ENCODE measurements at places on chromosomes 1 and 21. TPM values are rescaled to one million over a fixed set of nuclear protein-coding genes. Genes with fewer than 3 reads are reported as not detected.
A peak's percentile ranks its signal among the peaks of the same experiment; 100 is the strongest.

Gene LCE1D
- not detected for polyA plus RNA-seq

Gene ATP6V1G3
- polyA plus RNA-seq = not detected

Gene ABCA4
- polyA plus RNA-seq = 0.08 TPM

Gene SH2D1B
- 0.11 TPM for polyA plus RNA-seq

Gene NES
- polyA plus RNA-seq = 59.7 TPM

Gene SAMD11
- polyA plus RNA-seq = 1.3 TPM

Gene MARCKSL1
- 29.8 TPM for polyA plus RNA-seq

Gene TPM3
- 163 TPM for polyA plus RNA-seq

Gene MTARC1
- polyA plus RNA-seq = 3.7 TPM

Gene FDPS
- polyA plus RNA-seq = 67.0 TPM

Gene VWA5B1
- 0.04 TPM for polyA plus RNA-seq

Gene C1QB
- polyA plus RNA-seq = 25.9 TPM

DNA sequence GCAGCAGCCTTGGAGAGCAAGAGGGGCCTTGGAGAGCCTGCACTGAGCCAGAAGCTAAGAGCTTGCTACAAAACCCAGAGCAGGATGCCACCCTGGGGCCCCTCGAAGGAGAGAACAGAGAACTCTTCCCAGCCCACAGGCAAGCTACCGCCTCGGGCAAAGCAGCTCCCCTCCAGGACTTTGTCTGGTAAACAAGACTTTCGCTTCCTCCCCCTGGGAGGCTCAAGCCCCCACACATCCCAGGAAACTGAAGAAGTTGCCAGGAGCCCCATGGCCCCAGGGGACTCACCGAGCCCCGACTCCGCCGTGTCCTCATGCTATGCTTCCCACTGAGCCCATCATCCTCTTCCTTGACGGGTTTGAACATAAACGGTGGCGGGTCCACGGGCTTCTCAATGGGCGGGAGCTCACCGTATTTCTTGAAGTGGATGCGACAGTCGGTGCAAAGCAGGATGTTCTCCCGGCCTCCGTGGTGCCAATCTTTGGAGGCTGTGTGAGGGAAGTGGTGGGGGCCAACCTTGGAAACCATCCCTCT, 45.9 kb downstream of the SLC45A1 start:
- peaks cover 79% of the 10 kb centered on the region for H3K36me3 ChIP-seq
- peak overlapping the region; percentile 1 for H3K4me3 ChIP-seq
- H3K27ac ChIP-seq = peak overlapping the region; percentile 57
- H3K4me1 ChIP-seq = peaks cover 4% of the 10 kb centered on the region
- no peaks in the 10 kb centered on the region for H3K27me3 ChIP-seq
- DNase-seq = no peak

- no peak overlapping the region for H3K4me3 ChIP-seq
- no peak for DNase-seq
- no peaks in the 10 kb centered on the region for H3K27me3 ChIP-seq
- H3K4me1 ChIP-seq = peaks cover 7% of the 10 kb centered on the region
- no peak overlapping the region for H3K27ac ChIP-seq
- H3K36me3 ChIP-seq = no peaks in the 10 kb centered on the region
Measured at GRCh38 chr1:50172299-50172698, 63.6 kb downstream of the ELAVL4 start.

DNA sequence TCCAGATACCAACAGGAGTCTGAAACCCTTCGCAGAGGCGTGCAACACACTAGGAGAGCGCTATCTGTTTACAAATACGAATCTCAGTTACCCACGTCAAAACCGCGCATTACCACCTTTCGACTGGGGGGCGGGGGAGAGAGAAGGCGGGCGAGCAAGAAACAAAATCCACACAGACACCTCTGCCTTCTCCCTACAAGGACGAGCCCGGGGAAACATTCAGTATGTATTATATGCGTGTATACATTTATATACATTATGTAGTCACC, 722 bp downstream of the TUT4 start:
- H3K4me1 ChIP-seq = peaks cover 24% of the 10 kb centered on the region
- H3K27ac ChIP-seq = peak overlapping the region; percentile 84
- peak overlapping the region; percentile 94 for H3K4me3 ChIP-seq
- no peaks in the 10 kb centered on the region for H3K36me3 ChIP-seq

DNA sequence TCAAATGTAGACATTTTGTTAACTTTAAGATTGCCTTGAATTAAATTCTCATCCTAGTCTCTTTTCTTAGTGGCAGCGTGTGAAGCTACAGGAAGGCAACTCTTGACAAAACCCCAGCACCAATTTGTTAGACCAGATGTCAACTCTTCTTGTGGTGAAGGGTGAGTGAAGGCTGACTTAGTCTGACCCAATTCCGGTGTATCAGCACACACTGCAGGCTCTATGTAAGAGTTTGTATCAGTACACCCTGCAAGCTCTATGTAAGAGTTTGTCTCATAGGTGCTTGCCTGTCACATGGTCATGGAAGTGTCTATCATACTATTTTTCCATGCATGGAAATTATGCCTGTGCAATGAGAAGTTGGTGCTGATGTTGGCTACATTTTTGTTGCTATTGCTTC, 16.8 kb downstream of the CR2 start:
- no peaks in the 10 kb centered on the region for H3K4me1 ChIP-seq
- no peak overlapping the region for H3K27ac ChIP-seq
- no peaks in the 10 kb centered on the region for H3K36me3 ChIP-seq
- no peaks in the 10 kb centered on the region for H3K27me3 ChIP-seq

GRCh38 chr1:199002661-199003060, 363.8 kb downstream of the PTPRC start:
- H3K4me3 ChIP-seq = no peak overlapping the region
- H3K27me3 ChIP-seq = no peaks in the 10 kb centered on the region
- H3K4me1 ChIP-seq = no peaks in the 10 kb centered on the region
- DNase-seq = no peak
- no peak overlapping the region for H3K27ac ChIP-seq

GRCh38 chr1:42783092-42783491, 1.7 kb upstream of the TMEM269 start:
- H3K36me3 ChIP-seq = peaks cover 37% of the 10 kb centered on the region
- no peak for DNase-seq
- no peaks in the 10 kb centered on the region for H3K27me3 ChIP-seq
- H3K27ac ChIP-seq = no peak overlapping the region
- H3K4me3 ChIP-seq = no peak overlapping the region
- H3K4me1 ChIP-seq = no peaks in the 10 kb centered on the region

- H3K27ac ChIP-seq = peak overlapping the region; percentile 34
- H3K4me1 ChIP-seq = peaks cover 3% of the 10 kb centered on the region
- H3K36me3 ChIP-seq = no peaks in the 10 kb centered on the region
- H3K27me3 ChIP-seq = no peaks in the 10 kb centered on the region
- no peak for DNase-seq
Measured at GRCh38 chr1:25914074-25914995, 8.1 kb upstream of the STMN1 start.

GRCh38 chr1:241624935-241625334, 15.2 kb downstream of the CHML start:
- no peak for DNase-seq
- H3K27ac ChIP-seq = no peak overlapping the region
- no peaks in the 10 kb centered on the region for H3K4me1 ChIP-seq
- H3K27me3 ChIP-seq = no peaks in the 10 kb centered on the region

- no peaks in the 10 kb centered on the region for H3K27me3 ChIP-seq
- no peak overlapping the region for H3K27ac ChIP-seq
- H3K4me1 ChIP-seq = no peaks in the 10 kb centered on the region
- H3K36me3 ChIP-seq = no peaks in the 10 kb centered on the region
Measured at GRCh38 chr1:243977094-243977493, 74.0 kb upstream of the ZBTB18 start.

- no peak for DNase-seq
- no peaks in the 10 kb centered on the region for H3K27me3 ChIP-seq
- H3K4me1 ChIP-seq = peaks cover 13% of the 10 kb centered on the region
- no peak overlapping the region for H3K27ac ChIP-seq
- no peak overlapping the region for H3K4me3 ChIP-seq
- no peaks in the 10 kb centered on the region for H3K36me3 ChIP-seq
Measured at GRCh38 chr1:165823552-165824268, 3.7 kb upstream of the UCK2 start.

- no peak for DNase-seq
- H3K36me3 ChIP-seq = peaks cover 99% of the 10 kb centered on the region
- no peak overlapping the region for H3K4me3 ChIP-seq
- no peaks in the 10 kb centered on the region for H3K27me3 ChIP-seq
- H3K27ac ChIP-seq = no peak overlapping the region
- H3K4me1 ChIP-seq = peaks cover 50% of the 10 kb centered on the region
Measured at GRCh38 chr21:46554431-46555224, 50.3 kb downstream of the S100B start.

- peaks cover 36% of the 10 kb centered on the region for H3K36me3 ChIP-seq
- DNase-seq = no peak
- no peak overlapping the region for H3K4me3 ChIP-seq
Measured at GRCh38 chr1:223715604-223716172, 3.3 kb downstream of the CAPN2 start.

DNA sequence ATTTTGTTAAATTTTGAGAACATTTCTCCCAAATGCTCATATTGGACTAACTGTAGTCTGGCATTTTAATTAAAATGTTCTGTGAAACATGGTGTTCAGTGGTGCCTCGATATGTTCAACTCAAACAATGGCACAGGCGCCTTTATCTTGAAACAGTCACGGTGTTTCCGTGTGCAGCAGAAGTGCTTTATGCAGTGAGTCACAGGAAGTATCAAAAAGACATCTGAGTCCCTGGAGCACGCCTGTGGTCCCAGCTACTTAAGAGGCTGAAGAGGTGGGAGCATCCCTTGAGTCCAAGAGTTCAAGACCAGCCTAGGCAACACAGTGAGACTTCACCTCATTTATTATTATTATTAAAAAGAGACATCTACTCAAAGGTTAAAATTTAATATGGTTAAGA, 52.2 kb downstream of the GREM2 start:
- H3K27ac ChIP-seq = no peak overlapping the region
- no peaks in the 10 kb centered on the region for H3K4me1 ChIP-seq
- H3K4me3 ChIP-seq = no peak overlapping the region
- no peaks in the 10 kb centered on the region for H3K36me3 ChIP-seq
- no peak for DNase-seq

GRCh38 chr1:40984066-40984465, 4.6 kb downstream of the CTPS1 start:
- H3K36me3 ChIP-seq = no peaks in the 10 kb centered on the region
- no peaks in the 10 kb centered on the region for H3K27me3 ChIP-seq
- H3K4me3 ChIP-seq = no peak overlapping the region
- no peaks in the 10 kb centered on the region for H3K4me1 ChIP-seq

GRCh38 chr1:94537254-94537653, 4.3 kb downstream of the F3 start:
- no peak for DNase-seq
- peak overlapping the region; percentile 95 for H3K27ac ChIP-seq
- H3K4me1 ChIP-seq = peaks cover 18% of the 10 kb centered on the region
- peaks cover 33% of the 10 kb centered on the region for H3K36me3 ChIP-seq

GRCh38 chr1:219175212-219175564, 1.5 kb downstream of the LYPLAL1 start:
- H3K36me3 ChIP-seq = no peaks in the 10 kb centered on the region
- no peaks in the 10 kb centered on the region for H3K27me3 ChIP-seq
- peak overlapping the region; percentile 84 for H3K4me3 ChIP-seq
- H3K27ac ChIP-seq = peak overlapping the region; percentile 96
- H3K4me1 ChIP-seq = peaks cover 16% of the 10 kb centered on the region
- no peak for DNase-seq

- peaks cover 24% of the 10 kb centered on the region for H3K27me3 ChIP-seq
- H3K36me3 ChIP-seq = no peaks in the 10 kb centered on the region
- DNase-seq = peak; percentile 40
- peaks cover 29% of the 10 kb centered on the region for H3K4me1 ChIP-seq
- H3K27ac ChIP-seq = no peak overlapping the region
Measured at GRCh38 chr1:245153552-245154428, 995 bp upstream of the KIF26B start.

- H3K27ac ChIP-seq = no peak overlapping the region
- no peak overlapping the region for H3K4me3 ChIP-seq
- no peaks in the 10 kb centered on the region for H3K27me3 ChIP-seq
- H3K4me1 ChIP-seq = peaks cover 42% of the 10 kb centered on the region
- H3K36me3 ChIP-seq = no peaks in the 10 kb centered on the region
Measured at GRCh38 chr1:16173447-16174260, 17.8 kb upstream of the EPHA2 start.

DNA sequence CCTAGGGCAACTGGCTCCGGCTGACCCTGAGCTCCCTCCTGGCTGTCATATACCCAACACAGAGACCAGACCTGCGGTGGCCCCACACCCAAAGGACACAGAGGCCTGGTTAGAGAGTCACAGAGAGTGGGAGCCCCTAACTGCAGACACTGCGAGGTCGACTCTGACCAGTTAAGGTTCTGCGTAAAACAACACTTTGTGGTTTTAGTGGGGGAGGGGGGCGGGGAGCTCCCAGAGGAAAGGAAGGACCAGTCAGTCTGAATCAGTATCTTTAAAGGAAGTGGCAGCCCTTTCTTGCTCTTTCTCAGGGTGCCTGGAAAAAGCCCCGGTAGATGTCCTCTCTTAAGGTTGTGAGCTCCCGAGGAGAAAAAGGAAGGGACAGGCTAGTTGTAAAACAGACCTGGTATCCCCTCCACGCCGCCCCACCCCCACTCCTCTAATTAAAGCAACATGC, 2.4 kb downstream of the SSBP3 start:
- H3K27ac ChIP-seq = peak overlapping the region; percentile 47
- no peak for DNase-seq
- no peak overlapping the region for H3K4me3 ChIP-seq
- peaks cover 35% of the 10 kb centered on the region for H3K36me3 ChIP-seq

DNA sequence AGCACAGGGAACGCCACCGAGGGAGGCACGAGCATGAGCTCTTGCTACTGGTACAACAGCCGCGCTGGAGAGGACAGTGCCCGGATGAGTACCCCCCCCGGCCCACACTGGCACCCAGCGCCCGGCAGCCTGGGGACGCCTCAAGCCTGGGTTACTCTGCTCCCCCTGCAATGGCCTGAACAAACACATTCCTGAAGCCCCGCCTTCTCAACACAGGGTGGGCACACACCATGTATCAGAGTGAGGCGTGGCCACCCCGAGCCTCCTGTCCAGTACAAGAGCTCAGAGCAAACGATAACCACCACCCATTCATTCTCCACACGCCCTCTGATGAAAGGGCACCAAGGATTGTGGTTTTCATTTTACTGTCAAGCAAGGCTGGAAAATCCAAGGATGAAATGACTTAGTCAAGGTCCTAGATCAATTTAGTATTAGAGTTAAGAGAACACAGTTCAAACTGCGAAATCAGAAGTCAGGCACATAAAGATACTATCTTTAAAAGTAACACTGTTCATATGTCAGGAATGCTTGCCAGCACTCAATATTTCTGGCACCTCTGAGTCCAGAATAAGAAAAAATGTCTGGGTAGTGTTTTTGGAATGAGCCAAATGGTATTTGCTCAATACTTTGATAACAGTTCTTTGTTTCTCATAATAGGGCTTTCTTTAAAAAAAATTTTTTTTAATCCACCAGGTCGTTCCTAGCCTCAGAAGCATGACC, 22.0 kb downstream of the UBE2G2 start:
- no peak overlapping the region for H3K4me3 ChIP-seq
- H3K36me3 ChIP-seq = no peaks in the 10 kb centered on the region
- H3K4me1 ChIP-seq = peaks cover 11% of the 10 kb centered on the region
- no peak overlapping the region for H3K27ac ChIP-seq

GRCh38 chr1:156608036-156608674, 6.9 kb upstream of the GPATCH4 start:
- peaks cover 7% of the 10 kb centered on the region for H3K4me1 ChIP-seq
- DNase-seq = peak; percentile 58

DNA sequence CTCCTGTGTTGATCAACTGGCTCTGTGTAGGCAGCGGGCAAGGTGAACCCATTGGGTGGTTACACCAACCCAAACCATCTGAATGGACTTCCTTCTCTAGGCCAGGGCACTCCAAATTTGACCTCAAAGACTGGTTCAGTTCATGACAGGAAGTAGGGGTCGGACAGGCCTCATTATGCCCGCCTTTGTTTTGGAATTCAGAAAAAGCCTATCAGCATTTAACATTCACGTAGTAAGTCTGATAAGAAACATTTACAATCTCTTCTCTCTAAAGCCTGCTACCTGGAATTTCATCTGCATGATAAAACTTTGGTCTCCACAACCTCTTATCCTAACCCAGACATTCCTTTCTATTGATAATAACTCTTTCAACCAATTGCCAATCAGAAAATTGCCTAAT, 97.1 kb upstream of the ETV3 start:
- H3K4me3 ChIP-seq = no peak overlapping the region
- H3K4me1 ChIP-seq = no peaks in the 10 kb centered on the region
- DNase-seq = no peak

Data from heart left ventricle (tissue), 16 donors.